GM04503 (cell line): ENCODE measurements at places on chromosomes 5 and 9.

DNA sequence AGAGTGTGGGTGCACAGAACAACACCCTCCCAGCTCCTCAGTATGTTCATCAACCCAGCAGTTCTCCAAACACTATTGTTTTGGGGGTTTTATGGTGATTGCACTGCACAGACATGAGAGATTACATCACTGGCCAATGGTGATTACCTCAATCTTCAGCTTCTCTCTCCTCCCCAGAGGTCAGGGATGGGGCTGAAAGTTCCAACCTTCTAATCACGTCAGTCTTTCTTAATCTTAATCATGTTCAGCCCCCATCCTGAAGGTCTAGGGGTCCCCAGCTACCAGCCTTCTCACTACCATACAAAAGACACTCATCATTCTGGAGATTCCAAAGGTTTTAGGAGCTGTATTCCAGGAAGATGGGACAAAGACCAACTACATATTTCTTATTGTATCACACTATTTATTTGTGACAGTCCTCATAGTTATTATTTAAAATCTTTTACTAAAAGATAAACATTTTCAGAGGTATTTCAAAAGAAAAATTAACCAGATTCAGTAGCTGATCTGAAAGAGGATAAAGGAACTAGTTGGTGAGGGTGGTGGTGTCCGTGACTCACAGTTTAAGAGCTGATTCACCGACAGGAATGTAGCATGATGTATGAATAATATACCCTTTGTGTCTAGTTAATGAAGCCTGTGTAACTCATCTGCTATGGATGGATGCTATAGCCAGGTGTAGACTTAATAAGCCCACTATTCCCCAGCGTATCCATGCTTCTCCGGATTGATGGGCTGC, 35.6 kb downstream of the RASEF start:
- DNase-seq = peak; percentile 57

GRCh38 chr5:151692312-151692711, 5.6 kb upstream of the SPARC start:
- no peak for DNase-seq

- no peak for DNase-seq
Observed at GRCh38 chr9:34982361-34982760, 7.2 kb upstream of the DNAJB5 start.

GRCh38 chr5:140342287-140342686, 4.1 kb downstream of the HBEGF start:
- DNase-seq = no peak

GRCh38 chr5:66828046-66828547, 231.9 kb downstream of the MAST4 start:
- no peak for DNase-seq

DNA sequence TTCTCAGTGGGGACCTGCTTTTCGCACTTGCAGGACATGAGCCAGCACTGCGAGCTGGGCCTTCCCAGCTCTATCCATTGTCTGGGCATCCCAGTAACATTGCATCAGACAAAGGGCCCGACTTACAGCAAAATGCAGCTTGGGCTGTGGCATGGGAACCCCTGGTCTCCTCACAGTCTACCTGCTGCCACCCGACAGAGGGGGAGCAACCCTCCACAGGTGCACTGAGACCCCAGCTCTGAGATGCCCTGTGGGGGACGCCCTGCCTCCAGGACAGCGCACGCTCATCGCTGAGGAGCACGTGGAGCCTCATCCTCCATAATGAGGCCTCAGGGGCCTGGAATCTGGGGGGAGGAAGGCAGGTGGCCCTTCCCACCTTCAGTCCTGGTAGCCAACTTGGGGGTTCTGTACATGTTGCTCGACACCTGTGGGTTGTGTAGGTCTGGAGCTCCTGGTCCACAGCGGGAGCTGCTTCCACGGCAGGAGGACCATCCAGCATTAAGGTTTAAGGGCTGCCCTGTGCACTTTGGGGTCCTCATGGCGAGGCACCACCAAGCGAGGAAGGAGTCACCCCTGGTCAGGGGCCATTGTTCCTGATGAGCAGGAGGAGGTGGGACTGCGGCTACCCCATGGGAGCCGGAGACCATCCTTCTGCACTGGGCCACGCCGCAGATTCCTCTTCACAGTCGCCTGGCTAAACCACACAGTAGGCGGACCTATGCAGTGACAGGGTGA, 376.5 kb upstream of the IRX1 start:
- no peak for DNase-seq

DNA sequence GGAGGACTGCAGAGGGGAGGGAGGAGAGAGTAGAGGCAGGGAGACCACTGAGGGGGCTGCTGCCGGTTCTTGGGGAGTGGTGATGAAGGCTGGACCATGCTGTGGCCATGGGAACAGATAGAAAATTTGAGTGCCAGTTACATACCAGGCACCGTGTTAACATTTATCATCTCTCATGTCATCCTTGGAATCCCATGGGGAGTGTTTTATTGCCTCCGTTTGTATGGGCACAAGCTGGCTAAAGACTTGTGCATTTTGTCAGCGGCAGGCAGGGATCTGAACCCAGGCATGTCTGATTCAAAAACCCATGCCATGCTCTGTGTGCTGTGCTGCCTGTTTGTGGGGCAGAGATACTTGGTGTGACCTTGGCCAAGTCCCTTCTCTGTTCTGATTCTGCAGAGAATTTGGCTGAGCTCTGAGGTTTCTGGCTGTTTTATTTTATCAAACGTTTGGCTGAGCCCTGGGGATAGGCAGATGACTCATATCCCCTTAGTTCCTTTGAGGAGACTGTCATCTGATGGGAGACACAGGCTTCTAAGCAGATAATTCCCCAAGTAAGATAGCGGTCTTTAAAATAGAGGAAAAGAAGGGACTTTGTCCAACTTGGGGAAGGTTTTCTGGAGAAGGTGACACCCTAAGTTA, 22.2 kb downstream of the COL27A1 start:
- no peak for DNase-seq

DNA sequence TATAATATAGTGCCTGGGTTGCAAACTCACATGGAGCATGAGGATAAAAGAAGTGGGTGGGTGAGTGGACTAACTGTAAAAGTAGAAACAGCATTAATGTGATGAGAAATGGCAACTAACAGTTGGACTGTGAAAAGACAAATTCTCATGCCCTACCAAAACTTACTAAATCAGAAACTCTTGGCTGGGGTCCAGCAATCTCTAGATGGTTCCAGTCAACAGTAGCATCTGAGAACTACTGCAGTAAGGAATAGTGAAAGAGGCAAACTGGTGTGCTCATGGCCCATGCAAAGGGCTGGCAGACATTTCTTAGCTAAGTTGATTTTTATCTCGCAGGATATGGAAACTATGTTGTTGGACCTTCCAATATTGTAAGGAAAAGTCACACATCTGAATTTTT, 150.3 kb downstream of the PIK3R1 start:
- no peak for DNase-seq

DNA sequence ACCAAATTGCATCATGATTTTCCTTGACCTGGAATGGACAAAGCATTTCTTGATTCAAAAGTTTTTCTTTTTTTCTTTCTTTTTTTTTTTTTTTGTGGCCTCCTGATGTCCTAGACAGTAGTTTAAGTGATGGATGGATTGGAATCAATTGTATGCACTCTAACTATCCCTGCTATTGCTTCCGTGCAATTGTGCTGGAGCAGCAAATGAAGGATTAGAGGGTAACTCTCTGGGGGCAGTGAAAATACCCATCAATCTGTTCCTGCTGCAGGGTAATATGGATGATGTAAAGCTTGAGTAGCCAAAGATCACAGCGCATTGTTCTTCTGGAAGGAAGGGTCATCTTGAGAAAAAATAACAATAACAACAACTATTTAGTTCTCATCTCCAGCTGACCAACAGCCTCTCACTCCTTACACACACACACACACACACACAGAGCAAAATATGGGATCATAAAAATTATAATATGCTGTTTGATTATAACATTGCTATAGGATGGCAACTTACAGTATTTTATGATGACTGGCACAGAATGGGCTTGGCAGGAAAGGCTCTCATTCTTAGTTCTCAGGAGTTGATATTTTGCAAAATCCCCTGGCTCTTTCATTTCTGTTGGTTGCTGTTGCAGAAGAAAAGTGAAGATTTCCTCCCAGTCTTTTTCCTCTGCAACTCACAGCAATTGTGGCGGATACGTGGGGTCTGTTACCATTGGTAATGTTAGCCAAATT, 160.9 kb upstream of the DMAC1 start:
- DNase-seq = no peak

DNA sequence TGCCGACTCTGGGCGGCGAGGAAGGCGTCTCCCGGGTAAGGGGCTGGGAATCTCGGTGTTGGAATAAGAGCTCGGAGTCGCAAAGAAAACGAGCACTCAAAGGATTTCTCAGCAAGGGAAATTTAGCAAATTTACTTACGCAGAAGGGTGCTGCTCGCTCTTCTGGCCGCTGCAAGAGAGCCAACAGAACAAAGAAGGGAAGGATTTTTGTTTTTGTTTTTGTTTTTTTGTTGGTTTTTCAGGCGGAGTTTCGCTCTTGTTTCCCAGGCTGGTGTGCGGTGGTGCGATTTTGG, 279 bp downstream of the GTF3C5 start:
- no peak for DNase-seq

- no peak for DNase-seq
Observed at GRCh38 chr9:96082516-96083232, 207.2 kb downstream of the ERCC6L2 start.

- DNase-seq = no peak
Observed at GRCh38 chr5:149727336-149728035, 2.6 kb upstream of the PPARGC1B start.

DNA sequence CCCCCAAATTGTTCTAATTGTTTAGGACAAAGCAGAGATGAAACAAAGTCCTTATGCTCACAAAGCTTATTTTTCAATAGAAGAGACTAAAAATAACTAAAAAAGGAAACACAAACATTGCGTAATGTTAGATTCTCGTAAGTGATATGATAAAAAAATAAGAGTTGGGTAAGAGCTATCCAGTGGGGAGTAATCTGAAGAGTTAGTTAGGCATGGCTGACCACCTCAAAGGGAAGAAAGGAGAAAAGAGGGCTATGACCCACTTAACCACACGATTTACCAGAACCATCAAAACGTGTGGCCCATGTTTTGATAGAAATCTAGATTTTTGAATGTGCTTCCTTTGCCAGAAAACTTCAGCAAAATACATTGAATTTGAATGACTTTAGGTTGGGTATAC, 1296.8 kb upstream of the NUDT12 start:
- no peak for DNase-seq

DNA sequence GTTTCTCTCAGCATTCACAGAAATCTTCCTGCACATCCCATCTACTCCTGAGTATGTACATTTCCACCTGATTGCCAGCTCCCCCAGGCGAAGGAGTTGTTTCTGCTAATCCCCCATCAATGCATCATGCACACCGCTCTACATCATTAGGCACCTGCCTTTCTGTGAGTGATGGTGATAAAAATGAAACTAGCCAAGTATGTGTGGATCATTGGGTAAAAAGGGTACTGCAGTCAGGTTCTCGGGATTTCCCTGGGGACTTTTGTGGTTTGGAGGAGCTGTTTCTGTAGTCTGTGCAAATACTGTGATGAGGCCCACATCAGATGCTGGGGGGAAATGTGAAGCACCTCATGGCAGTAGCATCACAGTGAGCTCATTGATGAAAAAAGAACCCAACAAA, 30.4 kb downstream of the CAMK4 start:
- no peak for DNase-seq

DNA sequence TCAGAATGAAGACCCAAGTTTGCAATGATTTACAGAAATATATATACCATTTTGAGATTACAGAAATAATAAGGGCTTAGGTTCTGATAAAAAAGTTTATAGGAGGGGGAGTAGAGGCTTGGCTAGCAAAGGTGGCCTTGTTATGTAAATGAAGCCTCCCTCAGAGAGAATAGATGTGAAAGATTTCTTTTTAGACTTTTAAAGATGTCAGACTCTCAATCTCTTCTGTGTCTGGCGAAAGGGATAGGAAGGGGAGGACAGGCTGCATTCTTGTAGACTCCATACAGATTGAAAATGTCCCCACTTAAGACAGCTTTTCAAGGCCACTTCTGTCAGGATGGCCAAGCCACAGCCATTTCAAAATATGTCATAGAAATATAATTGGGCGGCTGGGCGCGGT, 63.1 kb upstream of the CLINT1 start:
- DNase-seq = no peak

DNA sequence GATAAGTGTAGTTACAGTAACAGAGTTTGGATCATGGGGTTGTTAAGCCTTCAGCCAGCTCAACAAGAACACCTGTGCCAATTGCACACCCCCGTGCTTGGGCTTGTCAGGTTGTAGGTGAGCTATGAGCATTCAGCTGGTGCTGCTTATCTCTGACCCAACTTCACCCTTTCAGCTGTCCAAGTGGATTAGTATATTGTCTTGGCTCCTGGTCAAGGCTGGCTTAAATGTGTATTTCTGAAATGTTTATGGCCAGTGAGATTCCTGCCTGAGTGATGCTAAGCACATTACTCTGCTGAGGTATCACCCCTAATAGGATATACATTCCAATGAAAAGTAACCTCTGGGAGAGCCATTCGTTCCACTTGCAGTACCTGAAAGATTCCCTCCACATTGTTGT, 44.2 kb upstream of the LMNB1 start:
- no peak for DNase-seq

- DNase-seq = no peak
Observed at GRCh38 chr9:115649991-115650472, 503.6 kb upstream of the PAPPA start.

DNA sequence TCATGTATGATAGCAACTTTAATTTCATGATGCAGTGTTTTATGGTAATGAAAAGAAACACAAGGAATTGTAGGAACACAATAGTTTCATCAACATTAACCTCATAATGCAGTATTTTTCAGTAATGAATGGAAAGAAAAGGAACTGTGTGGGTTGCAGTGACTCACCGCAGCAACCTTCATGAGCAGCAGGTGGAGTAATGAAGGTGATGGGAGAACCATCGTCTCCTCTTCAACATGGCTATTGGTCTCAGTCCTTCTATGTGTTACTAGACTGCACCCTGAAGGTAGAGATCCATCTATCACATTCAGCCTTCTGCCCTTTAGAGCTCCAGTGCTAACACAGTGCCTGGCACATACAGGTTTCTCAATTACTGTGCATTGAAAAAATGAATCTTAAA, 58.0 kb downstream of the TMEM215 start:
- DNase-seq = no peak

- no peak for DNase-seq
Observed at GRCh38 chr9:136336881-136337280, 9.5 kb downstream of the GPSM1 start.

GRCh38 chr5:91022518-91022917, 360.6 kb downstream of the ARRDC3 start:
- no peak for DNase-seq

- peak; percentile 26 for DNase-seq
Observed at GRCh38 chr9:2502760-2503159, 118.8 kb upstream of the VLDLR start.

- no peak for DNase-seq
Observed at GRCh38 chr9:97831843-97832636, 21.0 kb upstream of the FOXE1 start.

DNA sequence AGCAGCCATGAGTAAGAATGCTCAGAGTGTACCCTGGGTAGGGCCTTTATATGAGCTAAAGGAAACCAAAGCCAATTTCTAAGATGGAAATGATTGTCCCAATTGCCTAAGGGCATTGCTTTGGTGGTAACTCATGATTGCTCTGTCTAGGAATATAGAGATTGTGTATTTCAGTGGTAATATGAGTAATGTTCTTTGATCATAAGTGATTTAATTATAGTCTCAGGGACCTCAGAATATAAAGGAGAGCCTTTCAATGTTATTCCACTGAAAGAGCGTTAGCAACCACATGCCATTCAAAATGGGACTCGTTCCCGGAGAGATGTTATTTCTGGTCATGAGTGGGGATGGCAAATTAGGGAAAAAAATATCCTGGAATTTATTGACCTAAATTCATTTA, 340.5 kb downstream of the ARHGEF28 start:
- no peak for DNase-seq
